ENCODE measurements at places on chromosomes 2 and 18.

DNA sequence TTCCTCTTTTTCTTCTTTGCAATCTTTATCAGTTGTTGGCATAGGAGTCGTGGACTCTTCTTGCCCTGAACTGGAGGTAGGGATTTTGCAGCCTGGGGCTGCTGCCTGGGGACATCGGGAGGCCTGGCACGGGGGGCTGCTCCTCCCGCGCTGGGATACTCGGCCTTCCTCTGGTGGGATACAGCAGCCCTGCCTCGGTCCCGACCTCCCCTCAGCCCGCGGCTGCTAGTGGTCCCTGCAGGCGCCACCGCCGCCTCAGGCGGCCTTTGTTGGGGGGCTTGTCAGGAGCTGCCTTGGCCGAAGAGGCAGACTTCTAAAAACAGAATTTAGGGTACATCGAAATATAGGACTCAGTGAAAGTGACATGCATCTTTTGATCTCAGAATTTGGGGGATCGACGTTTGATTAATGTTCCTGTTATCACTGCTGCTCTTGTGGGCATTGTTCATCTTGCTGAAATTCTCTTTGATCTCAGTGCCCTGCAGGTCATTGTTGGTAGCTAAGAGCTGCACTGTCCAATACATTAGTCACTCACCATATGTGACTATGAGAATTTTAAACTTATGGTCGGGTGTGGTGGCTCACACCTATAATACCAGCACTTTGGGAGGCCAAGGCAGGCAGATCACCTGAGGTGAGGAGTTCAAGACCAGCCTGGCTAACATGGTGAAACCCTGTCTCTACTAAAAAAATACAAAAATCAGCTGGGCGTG lies 16.3 kb downstream of the POLR2D start:
- DNase-seq, result no peak

DNA sequence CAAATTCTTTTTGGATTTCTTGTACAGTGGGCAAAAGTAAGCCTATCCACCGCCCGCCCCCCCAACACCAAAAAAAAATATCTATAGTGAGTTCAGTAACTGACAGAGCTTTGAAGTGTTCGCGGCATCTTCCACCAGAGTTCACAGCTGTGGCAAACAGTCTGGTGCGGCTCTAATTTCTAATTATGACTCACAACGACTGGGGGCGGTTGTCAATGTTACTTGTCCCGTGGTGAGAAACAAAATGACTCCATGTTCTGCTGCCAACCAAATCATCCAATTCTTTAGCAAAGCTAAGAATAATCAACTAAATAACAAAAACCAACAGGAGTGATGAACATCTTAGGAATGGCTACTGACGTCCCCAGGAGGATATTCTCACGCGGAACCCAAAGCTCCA lies 392.5 kb upstream of the SALL3 start:
- DNase-seq, result no peak

- DNase-seq, result no peak
Measured at GRCh38 chr2:25298776-25299431, 42.8 kb downstream of the DNMT3A start.

DNA sequence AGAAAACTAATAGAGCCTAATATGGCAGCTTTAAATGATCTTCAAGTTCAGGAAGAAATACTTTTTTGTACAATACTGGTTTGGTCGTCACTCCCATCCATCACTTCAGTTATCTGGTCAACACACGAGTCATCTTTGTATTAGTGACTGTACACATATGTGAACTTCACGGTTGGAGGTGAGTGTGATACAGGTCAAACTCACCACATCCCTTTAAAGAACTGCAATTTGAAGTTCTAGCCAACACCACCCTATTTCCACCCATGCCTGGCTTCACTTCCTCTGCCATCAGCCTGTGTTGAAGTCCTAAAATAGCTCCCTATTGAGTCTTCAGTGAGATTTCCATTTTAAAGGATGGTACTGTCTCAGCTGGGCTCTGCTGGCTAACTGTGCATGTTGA lies 361.9 kb downstream of the TXNL1 start:
- DNase-seq, result no peak

- DNase-seq, result no peak
Measured at GRCh38 chr2:66699416-66699792, 264.5 kb downstream of the MEIS1 start.
